ENCODE measurements at places on chromosomes 1 and 21. TPM values are rescaled to one million over a fixed set of nuclear protein-coding genes. Genes with fewer than 3 reads are reported as not detected.

- H3K4me3 ChIP-seq, result no peak overlapping the region
- peaks cover 2% of the 10 kb centered on the region for H3K4me1 ChIP-seq
- H3K27me3 ChIP-seq, result no peaks in the 10 kb centered on the region
- peak; percentile 24 for DNase-seq
Observed at GRCh38 chr21:36504067-36505058, 24.4 kb upstream of the CLDN14 start.

- H3K4me3 ChIP-seq, result no peak overlapping the region
- no peak for DNase-seq
- H3K4me1 ChIP-seq, result no peaks in the 10 kb centered on the region
- peaks cover 26% of the 10 kb centered on the region for H3K36me3 ChIP-seq
- no peak overlapping the region for H3K27ac ChIP-seq
- no peaks in the 10 kb centered on the region for H3K27me3 ChIP-seq
Observed at GRCh38 chr21:43696214-43696613, 22.7 kb upstream of the PDXK start.

- H3K4me1 ChIP-seq, result peaks cover 12% of the 10 kb centered on the region
- peaks cover 4% of the 10 kb centered on the region for H3K36me3 ChIP-seq
- H3K27ac ChIP-seq, result no peak overlapping the region
- H3K4me3 ChIP-seq, result peak overlapping the region; percentile 92
- DNase-seq, result peak; percentile 20
- H3K27me3 ChIP-seq, result no peaks in the 10 kb centered on the region
Observed at GRCh38 chr1:38872401-38873026, 634 bp downstream of the MYCBP start.

GRCh38 chr1:160251687-160252526 lies 10.4 kb downstream of the DCAF8 start:
- no peak overlapping the region for H3K4me3 ChIP-seq
- peaks cover 6% of the 10 kb centered on the region for H3K4me1 ChIP-seq
- DNase-seq, result peak; percentile 63
- peaks cover 6% of the 10 kb centered on the region for H3K36me3 ChIP-seq
- no peaks in the 10 kb centered on the region for H3K27me3 ChIP-seq
- peak overlapping the region; percentile 91 for H3K27ac ChIP-seq

- H3K36me3 ChIP-seq, result peaks cover 3% of the 10 kb centered on the region
- no peak overlapping the region for H3K4me3 ChIP-seq
- peaks cover 52% of the 10 kb centered on the region for H3K4me1 ChIP-seq
- H3K27ac ChIP-seq, result no peak overlapping the region
- DNase-seq, result no peak
Observed at GRCh38 chr1:81833722-81834121, 33.0 kb downstream of the ADGRL2 start.

GRCh38 chr1:155004352-155005075 lies 1.9 kb downstream of the ZBTB7B start:
- peak overlapping the region; percentile 94 for H3K27ac ChIP-seq
- H3K4me1 ChIP-seq, result peaks cover 39% of the 10 kb centered on the region
- no peak for DNase-seq
- no peaks in the 10 kb centered on the region for H3K36me3 ChIP-seq

DNA sequence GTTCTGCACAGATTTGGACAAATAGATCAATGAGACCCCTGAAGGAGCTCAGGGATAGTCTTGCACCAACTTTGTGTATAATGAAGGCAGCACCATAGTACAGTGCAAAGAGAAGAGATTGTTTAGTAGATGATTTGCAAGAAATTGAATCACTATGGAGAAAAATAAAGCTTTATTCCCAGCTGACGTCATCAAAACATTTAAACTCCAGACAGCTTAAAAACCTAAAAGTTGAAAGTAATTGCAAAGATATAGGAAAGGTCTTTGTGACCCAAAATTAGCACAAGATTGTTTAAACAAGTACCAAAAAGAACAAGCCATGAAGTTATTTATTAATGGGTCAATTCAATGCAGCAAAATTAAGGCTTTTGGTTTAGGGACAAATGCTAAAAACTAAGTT lies 88.8 kb upstream of the BACE2 start:
- H3K36me3 ChIP-seq, result no peaks in the 10 kb centered on the region
- H3K4me1 ChIP-seq, result no peaks in the 10 kb centered on the region
- DNase-seq, result no peak

DNA sequence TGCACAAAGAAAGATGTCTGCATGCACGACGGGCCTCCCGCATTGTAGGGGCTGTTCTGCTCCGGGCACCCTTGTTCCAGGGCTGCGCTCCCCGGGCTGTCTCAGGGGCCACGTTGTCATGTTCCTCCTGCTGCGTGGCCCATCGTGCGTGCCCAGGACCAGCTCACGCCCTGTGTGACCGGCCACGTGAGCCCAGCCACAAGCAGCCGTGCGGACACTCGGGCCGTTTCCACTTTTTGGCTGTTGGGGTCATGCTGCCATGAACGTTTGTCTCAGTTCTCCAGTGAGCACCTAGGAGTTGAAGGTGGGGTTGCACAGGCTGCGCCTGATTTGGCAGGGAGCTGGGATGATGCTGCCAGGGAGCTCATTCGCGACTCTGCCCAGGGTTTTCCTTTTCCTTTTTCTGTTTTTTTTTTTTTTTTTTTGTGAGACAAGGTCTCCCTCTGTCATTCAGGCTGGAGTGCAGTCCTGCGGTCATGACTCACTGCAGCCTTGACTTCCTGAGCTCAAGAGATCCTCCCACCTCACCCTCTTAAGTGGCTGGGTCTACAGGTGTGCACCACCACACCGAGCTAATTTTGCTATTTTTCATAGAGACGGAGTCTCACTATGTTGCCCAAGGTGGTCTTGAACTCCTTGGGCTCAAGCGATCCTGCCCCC lies 17.4 kb downstream of the PDXK start:
- no peak for DNase-seq
- no peaks in the 10 kb centered on the region for H3K27me3 ChIP-seq
- H3K27ac ChIP-seq, result no peak overlapping the region
- 0 out of 2 replicates have a peak, but pooled peaks cover 2% of the 10 kb centered on the region for H3K36me3 ChIP-seq

- no peak overlapping the region for H3K4me3 ChIP-seq
- H3K36me3 ChIP-seq, result no peaks in the 10 kb centered on the region
- no peak for DNase-seq
- no peaks in the 10 kb centered on the region for H3K27me3 ChIP-seq
Observed at GRCh38 chr1:22900451-22900850, 72.2 kb downstream of the LACTBL1 start.

GRCh38 chr1:18962121-18962721 lies 5.7 kb upstream of the IFFO2 start:
- peaks cover 44% of the 10 kb centered on the region for H3K27me3 ChIP-seq
- H3K36me3 ChIP-seq, result no peaks in the 10 kb centered on the region
- H3K4me1 ChIP-seq, result peaks cover 10% of the 10 kb centered on the region
- H3K27ac ChIP-seq, result no peak overlapping the region
- H3K4me3 ChIP-seq, result no peak overlapping the region

- H3K27me3 ChIP-seq, result no peaks in the 10 kb centered on the region
- no peaks in the 10 kb centered on the region for H3K36me3 ChIP-seq
- no peak overlapping the region for H3K27ac ChIP-seq
- no peak overlapping the region for H3K4me3 ChIP-seq
- peaks cover 14% of the 10 kb centered on the region for H3K4me1 ChIP-seq
Observed at GRCh38 chr1:24437631-24438396, 22.2 kb downstream of the NIPAL3 start.

GRCh38 chr1:109426281-109427170 lies at the start of gene PSMA5:
TSS of gene PSMA5 (minus strand) at chr1:109426448. CDS start at chr1:109426330, 118 bp downstream.
- peaks cover 2% of the 10 kb centered on the region for H3K36me3 ChIP-seq
- peak within 1 kb of the TSS; percentile 90 for H3K27ac ChIP-seq
- peaks cover 27% of the 10 kb centered on the region for H3K4me1 ChIP-seq
- no peaks in the 10 kb centered on the region for H3K27me3 ChIP-seq
- DNase-seq, result peak; percentile 93
- peak within 1 kb of the TSS; percentile 88 for H3K4me3 ChIP-seq

DNA sequence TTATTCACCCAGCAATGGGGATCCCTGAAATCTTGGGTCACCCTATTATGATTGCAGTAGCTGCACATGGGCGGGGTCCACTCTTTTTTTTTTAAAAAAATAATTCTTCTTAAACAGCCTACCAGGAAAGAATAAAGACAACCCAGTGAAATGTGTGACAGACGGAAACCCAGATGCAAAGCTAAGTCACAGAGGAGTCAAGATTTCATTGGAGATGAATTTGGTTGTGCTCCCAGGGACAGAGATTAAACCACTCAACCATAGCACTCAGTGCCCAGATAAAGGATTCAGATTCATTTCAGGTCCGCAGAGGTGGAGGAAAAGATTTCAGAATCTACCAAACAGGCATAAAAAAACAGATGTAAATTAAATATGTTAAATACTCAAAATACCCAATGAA lies 583.5 kb upstream of the ZP4 start:
- H3K27me3 ChIP-seq, result no peaks in the 10 kb centered on the region
- no peak for DNase-seq
- H3K36me3 ChIP-seq, result peaks cover 27% of the 10 kb centered on the region

DNA sequence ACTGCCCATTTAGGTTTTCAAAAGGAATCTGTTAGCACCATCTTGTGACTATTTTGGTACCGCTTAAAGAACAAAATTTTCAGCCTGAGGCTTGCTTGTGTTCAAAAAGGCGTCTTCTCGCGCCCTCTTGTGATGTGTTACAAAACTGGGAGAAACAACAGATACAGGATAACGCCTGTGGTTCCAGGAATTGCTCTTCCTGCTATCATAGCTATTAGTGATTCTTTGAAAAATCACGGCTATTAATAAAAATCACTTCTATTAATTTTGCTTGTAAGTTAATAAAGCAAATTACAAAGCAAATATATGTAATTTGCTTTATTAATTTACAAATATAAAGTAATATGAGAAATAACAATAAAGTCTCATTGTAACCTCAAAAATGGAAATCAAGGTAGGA lies 82.2 kb upstream of the ABCD3 start:
- no peaks in the 10 kb centered on the region for H3K36me3 ChIP-seq
- peaks cover 8% of the 10 kb centered on the region for H3K4me1 ChIP-seq
- no peak overlapping the region for H3K27ac ChIP-seq

DNA sequence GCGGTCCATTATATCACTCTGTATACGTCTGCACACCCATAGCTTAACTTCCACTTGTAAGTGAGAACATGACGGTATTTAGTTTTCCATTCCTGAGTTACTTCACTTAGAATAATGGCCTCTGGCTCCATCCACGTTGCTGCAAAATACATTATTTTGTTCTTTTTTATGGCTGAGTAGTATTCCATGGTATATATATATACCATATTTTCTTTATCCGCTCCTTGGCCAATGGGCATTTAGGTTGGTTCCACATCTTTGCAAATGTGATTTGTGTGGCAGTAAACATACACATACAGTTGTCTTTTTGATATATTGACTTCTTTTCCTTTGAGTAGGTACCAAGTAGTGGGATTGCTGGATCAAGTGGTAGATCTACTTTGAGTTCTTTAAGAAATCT lies 245.1 kb downstream of the NFIA start:
- peaks cover 4% of the 10 kb centered on the region for H3K4me1 ChIP-seq
- no peak overlapping the region for H3K27ac ChIP-seq
- H3K4me3 ChIP-seq, result no peak overlapping the region
- DNase-seq, result no peak

GCSAML gene
- not detected for total RNA-seq

MFAP2 gene
- total RNA-seq, result 141 TPM

LCE1F gene
- not detected for total RNA-seq

KIF17 gene
- 14.3 TPM for total RNA-seq

SAMD11 gene
- 2.3 TPM for total RNA-seq

MX2 gene
- 4.0 TPM for total RNA-seq

KIF26B gene
- 1.2 TPM for total RNA-seq

OVAAL gene
- total RNA-seq, result not detected

ROR1 gene
- total RNA-seq, result 54.6 TPM

All from WTC11 (cell line).